ENCODE measurements at places on chromosomes 16 and 17. TPM values are rescaled to one million over a fixed set of nuclear protein-coding genes. Genes with fewer than 3 reads are reported as not detected.

The RAP1GAP2 gene
- 1.7 TPM for total RNA-seq

The PRR11 gene
- total RNA-seq = 22.9 TPM

The LYRM9 gene
- 8.6 TPM for total RNA-seq

The C17orf78 gene
- total RNA-seq = not detected

The TEX19 gene
- total RNA-seq = 0.05 TPM

The ZNF263 gene
- 42.9 TPM for total RNA-seq

The IRX3 gene
- total RNA-seq = 15.9 TPM

The SOX8 gene
- total RNA-seq = 16.7 TPM

The ARHGAP27 gene
- total RNA-seq = 4.7 TPM

The OTOP3 gene
- total RNA-seq = not detected

The TSPOAP1 gene
- not detected for total RNA-seq

The ENPP7 gene
- total RNA-seq = not detected

The TMUB2 gene
- 25.7 TPM for total RNA-seq

The DVL2 gene
- 86.9 TPM for total RNA-seq

The TMEM97 gene
- total RNA-seq = 46.4 TPM

The KRTAP4-5 gene
- not detected for total RNA-seq

The GJD3 gene
- not detected for total RNA-seq

The GP1BA gene
- not detected for total RNA-seq

The DLX4 gene
- total RNA-seq = 1.4 TPM
